ENCODE measurements at places on chromosomes 4 and X.

GRCh38 chr4:8702516-8703400 is 110.2 kb downstream of the CPZ start:
- no peak for DNase-seq

DNA sequence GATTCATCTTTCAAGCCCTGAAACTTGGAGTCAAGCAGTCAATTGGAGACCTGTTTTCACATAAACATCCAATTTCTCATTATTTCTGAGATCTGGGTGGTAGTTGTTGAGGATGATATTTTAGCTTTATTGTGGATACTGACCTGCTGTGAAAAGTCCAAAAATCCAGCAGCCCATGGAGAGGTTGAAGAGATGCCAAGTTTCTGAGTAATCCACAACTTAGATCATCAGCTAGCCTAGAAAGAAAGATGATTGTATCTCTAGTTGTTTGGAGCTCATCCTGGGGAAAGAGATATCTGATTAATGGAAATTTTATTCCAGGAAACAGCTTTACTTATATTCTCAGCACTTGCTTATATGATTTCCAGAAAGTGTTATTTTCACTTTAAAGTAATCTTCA is 48.6 kb upstream of the DCX start:
- no peak for DNase-seq

DNA sequence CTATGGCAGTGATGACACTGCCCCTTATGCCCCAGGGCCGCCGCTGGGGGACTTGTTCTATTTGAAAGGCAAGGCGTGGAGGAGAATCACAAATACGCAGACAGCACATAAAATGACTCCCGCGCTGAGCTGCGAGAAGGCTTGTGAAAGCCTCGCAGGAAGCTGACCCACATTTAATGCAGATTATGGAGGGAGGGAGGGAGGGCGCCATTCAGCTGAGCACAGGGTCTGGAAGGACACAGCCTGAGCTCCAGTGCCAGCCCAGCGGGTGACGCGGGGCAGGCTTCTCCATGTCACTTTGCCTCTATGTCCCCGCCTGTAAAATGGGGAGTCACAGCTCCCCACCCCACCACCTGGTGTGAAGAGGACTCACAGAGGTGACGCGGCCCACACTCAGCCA is 14.3 kb downstream of the ABLIM2 start:
- DNase-seq, result peak; percentile 65

- peak; percentile 75 for DNase-seq
These were observed at the start of gene AREG for GRCh38 chr4:74444891-74445642. Gene AREG, plus strand, starts transcription at chr4:74445136. Its CDS starts 210 bp downstream, at chr4:74445346.

All from mesendoderm (in vitro differentiated cells).